Upper lobe of left lung (tissue), 6 donors: ENCODE measurements at places on chromosomes 1 and 21. TPM values are rescaled to one million over a fixed set of nuclear protein-coding genes. Genes with fewer than 3 reads are reported as not detected.
A peak's percentile ranks its signal among the peaks of the same experiment; 100 is the strongest.

- no peaks in the 10 kb centered on the region for H3K27me3 ChIP-seq
- H3K4me3 ChIP-seq = peak overlapping the region; percentile 74
- H3K4me1 ChIP-seq = peaks cover 58% of the 10 kb centered on the region
- DNase-seq = no peak
- H3K36me3 ChIP-seq = no peaks in the 10 kb centered on the region
Measured at GRCh38 chr1:116375148-116375886, 2.3 kb downstream of the ATP1A1 start.

GRCh38 chr1:82220754-82221153, 420.0 kb downstream of the ADGRL2 start:
- H3K27me3 ChIP-seq = no peaks in the 10 kb centered on the region
- H3K36me3 ChIP-seq = no peaks in the 10 kb centered on the region
- no peak overlapping the region for H3K4me3 ChIP-seq
- H3K27ac ChIP-seq = no peak overlapping the region

DNA sequence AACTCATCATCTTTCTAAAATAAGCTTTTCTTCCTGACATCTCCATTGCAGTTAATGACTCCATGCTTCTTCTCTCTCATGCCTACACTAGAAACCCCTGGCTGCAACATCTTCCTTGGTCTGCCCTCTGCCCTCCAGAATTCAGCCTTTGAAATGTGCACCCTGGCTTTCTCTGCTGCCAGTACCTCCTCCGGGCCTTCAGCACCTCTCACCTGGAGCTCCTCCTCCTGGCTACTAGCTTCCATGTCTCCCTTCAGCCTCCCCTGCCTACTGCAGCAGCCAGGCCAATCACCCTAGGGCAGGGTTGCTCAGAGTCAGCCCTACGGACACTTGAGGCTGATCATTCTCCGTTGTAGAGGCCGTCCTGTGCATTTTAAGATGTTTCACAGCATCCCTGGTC, 18.3 kb downstream of the SUSD4 start:
- H3K36me3 ChIP-seq = no peaks in the 10 kb centered on the region
- H3K27ac ChIP-seq = no peak overlapping the region
- H3K27me3 ChIP-seq = no peaks in the 10 kb centered on the region

- no peaks in the 10 kb centered on the region for H3K36me3 ChIP-seq
- no peak overlapping the region for H3K27ac ChIP-seq
- no peak overlapping the region for H3K4me3 ChIP-seq
Measured at GRCh38 chr1:206706806-206707366, 22.2 kb downstream of the MAPKAPK2 start.

FAM72C gene
- total RNA-seq = 0.26 TPM

CFAP57 gene
- 3.3 TPM for total RNA-seq

DNA sequence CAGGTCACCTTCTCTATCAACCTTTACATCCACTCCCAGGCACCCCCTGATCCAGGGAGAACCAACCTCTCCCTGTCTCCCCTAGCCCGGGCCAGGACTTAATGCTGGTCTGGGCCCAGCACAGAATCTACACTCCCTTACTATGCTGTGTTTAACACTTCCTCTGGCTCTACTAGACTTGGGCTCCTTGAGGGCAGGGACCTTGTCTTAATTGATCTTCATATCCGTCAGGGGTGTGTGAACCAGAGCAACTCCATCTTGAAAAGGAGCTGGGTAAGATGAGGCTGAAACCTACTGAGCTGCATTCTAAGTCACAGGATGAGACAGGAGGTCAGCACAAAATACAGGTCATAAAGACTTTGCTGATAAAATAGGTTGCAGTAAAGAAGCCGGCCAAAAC, 98.9 kb downstream of the SSBP3 start:
- no peak for DNase-seq
- H3K27ac ChIP-seq = no peak overlapping the region
- no peaks in the 10 kb centered on the region for H3K27me3 ChIP-seq

DNA sequence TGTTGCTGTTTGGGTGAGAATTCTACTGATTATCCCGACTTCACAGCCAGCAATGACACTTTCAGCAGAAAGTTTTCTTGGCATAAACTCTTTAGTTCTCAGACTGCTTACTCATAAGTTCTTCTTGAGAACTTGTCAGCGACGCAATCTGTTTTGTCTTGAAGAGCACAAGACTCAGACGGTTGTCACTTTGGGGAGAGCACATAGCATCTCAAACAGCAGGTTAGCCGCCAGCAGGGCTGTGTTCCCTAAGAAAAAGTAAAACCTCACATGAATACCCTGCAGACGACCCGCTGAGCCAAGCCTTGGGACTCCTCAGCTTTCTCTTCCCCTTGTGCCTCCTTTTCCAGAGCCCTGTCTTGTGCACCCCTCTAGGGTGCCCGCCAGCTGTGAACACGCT, 11.4 kb downstream of the AGMAT start:
- no peak overlapping the region for H3K4me3 ChIP-seq
- H3K27me3 ChIP-seq = no peaks in the 10 kb centered on the region
- H3K27ac ChIP-seq = no peak overlapping the region
- H3K4me1 ChIP-seq = no peaks in the 10 kb centered on the region
- peaks cover 4% of the 10 kb centered on the region for H3K36me3 ChIP-seq

GRCh38 chr1:64100791-64101190, 102.6 kb upstream of the UBE2U start:
- no peaks in the 10 kb centered on the region for H3K36me3 ChIP-seq
- no peak for DNase-seq
- no peaks in the 10 kb centered on the region for H3K27me3 ChIP-seq
- no peak overlapping the region for H3K4me3 ChIP-seq
- no peak overlapping the region for H3K27ac ChIP-seq

DNA sequence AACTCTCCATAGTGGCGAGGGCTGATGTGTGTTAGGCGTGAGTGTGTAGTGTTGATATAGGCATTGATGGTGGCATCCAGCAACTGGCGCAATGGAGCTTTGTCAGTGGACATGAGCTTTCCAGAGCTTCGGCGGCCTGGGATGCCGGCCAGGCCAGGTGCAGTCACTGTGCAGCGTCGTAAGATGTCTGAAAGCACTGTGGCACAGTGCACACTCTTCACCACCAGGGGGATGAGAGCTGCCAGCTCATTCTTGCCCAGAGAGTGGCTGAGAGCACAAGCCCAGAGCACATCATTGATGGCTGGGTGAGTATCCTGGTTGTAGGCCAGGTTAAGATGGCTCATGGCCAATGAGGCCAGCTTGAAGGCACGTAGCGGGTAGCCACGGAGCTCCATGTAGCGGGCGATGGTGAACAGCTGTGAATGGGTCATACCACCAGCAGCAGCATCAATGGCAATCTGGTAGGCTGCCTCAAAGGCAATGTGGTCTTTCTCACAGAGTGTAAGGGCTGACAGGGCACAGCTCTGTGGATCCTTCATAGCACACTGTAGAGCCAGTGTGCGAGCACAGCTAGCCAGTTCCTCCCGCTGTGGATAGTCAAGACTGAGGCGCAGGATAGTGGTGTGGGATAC, 6.7 kb downstream of the UROD start:
- DNase-seq = peak; percentile 76
- peaks cover 2% of the 10 kb centered on the region for H3K4me1 ChIP-seq
- no peak overlapping the region for H3K27ac ChIP-seq
- no peak overlapping the region for H3K4me3 ChIP-seq

DNA sequence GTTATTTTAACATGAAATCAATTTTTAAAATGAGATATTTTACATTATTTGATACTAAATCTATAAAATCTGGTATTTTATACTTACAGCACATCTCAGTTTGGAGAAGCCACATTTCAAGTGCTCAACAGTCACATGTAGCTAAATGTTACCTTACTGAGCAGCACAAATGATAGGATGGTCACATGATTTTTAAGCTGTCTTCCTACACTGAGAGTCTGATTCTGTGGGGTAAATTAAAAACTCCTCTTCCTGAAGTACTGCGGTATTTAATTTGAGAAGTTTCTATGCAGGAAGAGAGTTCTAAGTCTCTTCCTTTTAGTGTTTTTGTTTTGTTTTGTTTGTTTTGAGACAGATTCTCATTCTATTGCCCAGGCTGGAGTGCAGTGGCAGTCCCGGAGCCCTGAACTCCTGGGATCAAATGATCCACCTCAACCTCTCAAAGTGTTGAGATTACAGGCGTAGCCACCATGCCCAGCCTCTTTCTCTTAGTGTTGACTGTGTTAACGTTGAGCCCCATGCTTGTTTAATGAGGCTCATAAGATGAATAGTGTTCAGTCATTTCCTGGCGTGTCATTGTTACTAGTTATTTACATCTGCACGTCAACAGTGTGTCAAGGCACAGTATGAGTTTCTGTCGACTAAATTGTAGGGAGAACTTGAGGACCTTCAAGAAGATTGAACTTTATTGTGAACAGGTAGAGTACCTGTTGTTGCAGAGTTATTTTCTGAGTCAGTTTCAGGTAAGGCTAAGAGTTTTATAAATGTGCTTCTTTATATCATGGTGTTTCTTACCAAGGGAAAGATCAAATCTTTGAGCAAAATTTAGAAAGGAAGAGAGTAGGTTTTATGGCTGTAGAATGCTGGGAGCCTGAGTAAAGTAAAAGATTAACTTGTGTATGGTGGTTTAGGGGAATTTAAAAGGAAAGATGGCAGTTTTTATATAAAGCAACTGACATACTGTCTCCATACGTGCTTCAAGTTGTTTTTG, 3.3 kb downstream of the CNST start:
- no peak for DNase-seq
- peak overlapping the region; percentile 17 for H3K4me3 ChIP-seq
- H3K27me3 ChIP-seq = no peaks in the 10 kb centered on the region
- H3K4me1 ChIP-seq = peaks cover 62% of the 10 kb centered on the region

DNA sequence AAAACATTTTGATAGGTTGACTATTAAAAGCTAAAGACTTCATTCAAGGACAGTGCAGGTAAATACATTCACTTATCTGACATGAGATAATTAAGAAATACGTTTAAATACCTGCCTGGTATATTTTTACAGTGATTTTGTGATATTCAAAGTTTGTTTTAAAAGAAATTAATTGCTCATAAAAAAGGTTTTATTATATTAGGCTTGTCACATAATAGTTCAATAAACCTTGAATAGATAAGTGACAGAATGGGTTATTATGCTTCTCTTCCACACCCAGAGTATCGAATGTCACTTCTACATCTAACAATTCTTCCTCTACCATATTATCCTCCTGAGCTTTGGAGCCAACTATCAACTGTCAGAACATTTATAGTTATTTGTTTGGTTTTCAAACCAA, 60.0 kb downstream of the LTN1 start:
- no peak for DNase-seq
- H3K27me3 ChIP-seq = no peaks in the 10 kb centered on the region
- peaks cover 30% of the 10 kb centered on the region for H3K36me3 ChIP-seq

DNA sequence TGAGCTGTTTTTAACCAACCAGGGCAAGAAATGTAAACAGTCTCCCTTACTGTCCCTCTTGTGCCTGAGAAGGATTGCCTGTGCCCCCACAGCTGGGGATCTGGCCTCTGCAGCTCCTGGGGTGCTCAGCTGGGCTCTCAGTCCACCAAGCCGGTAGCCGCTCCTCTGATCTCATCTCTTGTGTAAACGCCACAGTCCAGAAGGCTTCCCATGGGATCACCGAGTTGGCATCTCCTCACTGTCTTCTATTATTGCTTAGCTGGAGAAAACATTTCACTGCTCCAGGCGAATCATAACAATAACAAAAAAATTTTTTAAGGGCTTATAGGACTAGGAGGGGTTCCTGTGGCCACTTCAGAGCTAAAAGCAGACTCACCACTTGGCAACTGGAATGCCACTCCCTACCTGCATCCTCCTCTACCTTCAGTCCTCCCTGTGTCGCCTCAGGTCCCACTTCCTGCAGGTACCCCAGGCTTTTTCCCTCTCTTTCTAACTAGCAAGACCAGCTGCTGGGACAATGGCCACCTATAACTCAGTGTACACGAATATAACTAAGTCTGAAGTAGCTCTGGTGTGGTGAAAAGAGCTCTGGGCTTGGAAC, 75.8 kb downstream of the ATP1A1 start:
- no peak overlapping the region for H3K27ac ChIP-seq
- DNase-seq = no peak
- no peak overlapping the region for H3K4me3 ChIP-seq
- no peaks in the 10 kb centered on the region for H3K27me3 ChIP-seq
- H3K36me3 ChIP-seq = no peaks in the 10 kb centered on the region

- DNase-seq = no peak
- H3K27me3 ChIP-seq = no peaks in the 10 kb centered on the region
- H3K4me3 ChIP-seq = no peak overlapping the region
- H3K4me1 ChIP-seq = peaks cover 75% of the 10 kb centered on the region
Measured at GRCh38 chr1:205315008-205315618, 6.4 kb downstream of the NUAK2 start.

- H3K4me1 ChIP-seq = no peaks in the 10 kb centered on the region
- no peaks in the 10 kb centered on the region for H3K27me3 ChIP-seq
- peak; percentile 69 for DNase-seq
- no peaks in the 10 kb centered on the region for H3K36me3 ChIP-seq
Measured at GRCh38 chr1:59506952-59507351, 210.1 kb downstream of the FGGY start.

GRCh38 chr1:69976896-69977295, 228.5 kb downstream of the LRRC40 start:
- H3K27me3 ChIP-seq = no peaks in the 10 kb centered on the region
- H3K4me3 ChIP-seq = no peak overlapping the region
- H3K36me3 ChIP-seq = no peaks in the 10 kb centered on the region
- no peaks in the 10 kb centered on the region for H3K4me1 ChIP-seq

TEX38 gene
- total RNA-seq = not detected

FCRL5 gene
- 0.61 TPM for total RNA-seq

DNA sequence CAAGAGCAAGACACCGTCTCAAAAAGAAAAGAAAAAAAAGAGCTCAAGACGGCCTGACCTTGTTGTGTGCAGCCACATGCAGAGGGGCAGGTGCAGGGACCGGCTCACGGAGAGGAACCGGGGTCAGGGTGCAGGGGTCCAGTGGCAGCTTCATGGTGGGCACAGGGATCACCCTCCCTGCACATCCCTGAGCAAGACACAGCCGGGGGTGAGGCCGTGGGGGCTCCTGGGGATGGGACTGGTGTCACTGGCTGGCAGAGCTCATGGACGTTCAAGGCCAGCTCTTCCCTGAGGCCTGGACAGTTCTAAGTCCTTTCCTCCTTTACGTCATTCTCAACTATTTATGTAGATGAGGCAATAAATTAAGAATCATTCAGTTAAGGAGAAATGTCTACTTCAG, 6.6 kb upstream of the TMEM240 start:
- peak; percentile 66 for DNase-seq
- H3K4me1 ChIP-seq = peaks cover 3% of the 10 kb centered on the region
- H3K27ac ChIP-seq = no peak overlapping the region
- no peaks in the 10 kb centered on the region for H3K27me3 ChIP-seq

DNA sequence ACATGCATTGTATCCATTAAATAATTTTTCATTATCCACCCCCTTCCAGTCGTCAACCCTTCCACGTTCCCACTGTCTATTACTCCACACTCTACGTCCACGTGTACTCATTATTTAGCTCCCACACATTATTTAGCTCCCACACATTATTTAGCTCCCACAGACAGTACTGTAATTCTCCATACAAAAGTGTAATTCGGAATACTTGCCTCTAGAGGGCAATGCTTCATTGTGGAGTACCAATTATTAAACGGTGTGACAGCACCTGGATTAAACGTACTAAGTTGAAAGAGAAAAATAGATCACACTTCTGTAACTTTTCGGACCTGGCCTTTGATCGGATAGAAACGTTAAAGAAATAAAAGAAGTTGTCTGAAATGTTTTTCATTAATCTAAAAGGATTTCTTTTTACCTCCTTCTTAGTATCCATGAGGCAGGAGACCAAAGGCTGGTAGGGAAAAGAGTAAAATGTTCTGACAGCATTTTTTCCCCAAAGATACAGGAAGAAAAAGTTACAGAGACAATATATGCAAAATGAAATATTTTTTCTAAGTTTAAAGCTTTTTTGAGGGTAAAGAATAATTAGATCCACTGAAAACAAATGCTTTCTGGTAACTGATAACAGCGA, 99.2 kb downstream of the LHX8 start:
- H3K4me1 ChIP-seq = no peaks in the 10 kb centered on the region
- H3K27ac ChIP-seq = no peak overlapping the region
- no peak overlapping the region for H3K4me3 ChIP-seq
- DNase-seq = no peak
- no peaks in the 10 kb centered on the region for H3K36me3 ChIP-seq
